WTC11 (cell line): ENCODE measurements at places on chromosomes 5 and 9. TPM values are rescaled to one million over a fixed set of nuclear protein-coding genes. Genes with fewer than 3 reads are reported as not detected.

FOXD4L5 gene
- 0.07 to 0.11 TPM in 2 of 3 replicates, not detected in the other for total RNA-seq

DNA sequence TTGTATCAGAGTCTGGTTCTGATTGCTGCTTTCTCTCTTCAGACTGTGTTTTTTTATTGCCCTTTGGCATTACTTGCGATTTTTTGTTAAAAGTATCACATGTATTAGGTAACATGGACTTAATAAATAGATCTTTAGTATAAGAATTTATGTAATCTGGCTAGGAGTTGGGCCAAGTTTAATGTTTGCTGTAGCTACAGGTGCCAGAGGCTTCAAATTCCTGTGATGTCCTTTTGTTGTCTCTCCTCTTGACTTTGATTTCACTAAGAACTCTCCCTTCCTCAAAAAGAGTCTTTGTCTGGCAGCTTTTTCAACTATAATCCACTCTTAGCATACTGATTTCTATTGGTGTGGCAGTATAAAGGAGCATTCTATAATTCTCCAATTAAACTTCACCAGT, 313.1 kb downstream of the DTWD2 start:
- DNase-seq = no peak

GRCh38 chr9:129761901-129762369, 9.1 kb upstream of the PTGES start:
- DNase-seq = no peak

DNA sequence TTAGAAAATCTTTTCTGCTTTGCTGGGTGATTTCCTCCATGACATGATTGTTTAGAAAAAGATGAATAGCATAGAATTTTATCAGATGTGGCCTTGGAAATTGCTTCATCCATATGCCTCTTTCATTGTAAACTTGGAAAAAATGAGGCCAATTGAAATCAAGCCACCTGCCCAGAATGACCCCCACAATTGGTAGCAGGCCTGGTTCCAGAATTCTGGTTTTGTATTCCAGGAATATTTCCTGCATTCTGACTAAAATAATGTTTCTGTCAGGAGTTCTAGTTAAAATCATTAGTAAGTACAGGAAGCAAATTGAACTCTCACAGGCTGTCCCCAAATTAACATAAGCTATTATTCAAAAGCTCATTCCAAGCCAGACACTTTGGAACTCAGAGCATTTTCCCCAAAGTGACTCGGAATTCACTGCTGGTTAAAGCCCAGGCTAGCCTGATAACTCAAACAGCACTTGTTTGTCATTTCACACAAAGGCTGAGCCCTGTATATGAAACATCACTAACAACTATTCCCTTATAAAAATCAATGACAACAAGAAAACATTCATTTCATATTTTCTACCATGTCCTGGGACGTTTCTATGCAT, 75.1 kb upstream of the ADCY2 start:
- no peak for DNase-seq

DNA sequence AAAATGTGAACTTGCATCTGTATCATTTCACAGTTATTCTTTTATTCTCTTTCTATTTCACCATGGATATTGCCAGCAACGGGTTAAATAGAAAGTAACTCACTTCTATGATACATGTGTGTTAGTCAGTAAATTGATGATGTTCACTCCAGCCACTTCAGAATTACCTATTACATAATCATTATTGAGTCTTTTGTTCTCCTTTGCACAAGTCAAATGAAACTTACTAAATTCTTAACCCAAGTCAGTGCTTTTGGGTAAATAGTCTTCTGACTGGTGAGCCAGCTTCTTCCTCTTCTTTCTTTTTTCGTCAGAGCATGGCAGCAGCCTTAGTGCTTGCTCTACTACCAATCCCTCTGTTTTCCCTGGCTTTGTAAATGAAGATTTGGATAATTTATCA, 344.3 kb downstream of the RAB3C start:
- no peak for DNase-seq

DNA sequence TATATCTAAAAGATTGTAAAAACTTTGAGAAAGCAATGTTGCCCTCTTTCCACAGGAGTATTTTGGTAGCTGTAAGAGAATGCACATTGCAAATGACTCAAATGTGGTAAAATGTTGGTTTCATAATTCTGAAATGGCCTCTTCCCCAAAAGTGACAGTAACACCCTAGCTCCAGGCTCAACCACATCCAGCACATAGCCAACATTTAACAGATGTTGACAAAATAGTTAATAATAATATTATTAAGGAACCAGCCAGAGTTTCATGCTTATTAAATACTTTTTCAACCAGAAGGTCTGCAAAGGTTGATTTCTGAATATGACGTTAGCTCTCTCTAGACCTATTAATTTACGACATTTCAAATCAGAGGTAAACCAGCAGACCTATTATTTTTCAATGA, 1.3 kb downstream of the ANXA1 start:
- no peak for DNase-seq

PCDH1 gene
- total RNA-seq = 105 to 108 TPM (median 108 TPM) in 3 replicates

- DNase-seq = no peak
Measured at GRCh38 chr9:79883073-79883645, 311.4 kb downstream of the TLE4 start.

GRCh38 chr5:38795986-38796741, 49.6 kb upstream of the OSMR start:
- DNase-seq = no peak

GRCh38 chr9:95029720-95030119, 287.8 kb downstream of the FANCC start:
- DNase-seq = no peak

DNA sequence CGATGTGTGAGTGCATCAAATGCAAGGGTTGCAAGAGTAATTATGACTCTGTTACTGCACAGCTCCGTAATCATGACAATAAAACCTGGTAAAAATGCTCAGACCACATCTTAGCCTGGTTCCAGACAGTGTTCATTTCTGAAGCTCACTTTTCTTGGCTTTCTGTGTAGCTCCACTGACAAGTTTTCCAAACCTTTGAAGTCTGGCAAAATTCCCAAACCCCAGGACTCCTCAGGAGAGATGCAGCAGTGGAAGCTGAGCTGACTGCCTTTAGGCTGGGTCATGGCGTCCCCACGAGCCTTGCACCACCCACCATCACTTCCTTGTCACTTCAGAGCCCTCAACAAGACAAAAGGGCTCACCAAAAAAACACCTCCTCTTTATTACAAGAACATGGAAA, 131.6 kb upstream of the TAS2R1 start:
- no peak for DNase-seq

DNA sequence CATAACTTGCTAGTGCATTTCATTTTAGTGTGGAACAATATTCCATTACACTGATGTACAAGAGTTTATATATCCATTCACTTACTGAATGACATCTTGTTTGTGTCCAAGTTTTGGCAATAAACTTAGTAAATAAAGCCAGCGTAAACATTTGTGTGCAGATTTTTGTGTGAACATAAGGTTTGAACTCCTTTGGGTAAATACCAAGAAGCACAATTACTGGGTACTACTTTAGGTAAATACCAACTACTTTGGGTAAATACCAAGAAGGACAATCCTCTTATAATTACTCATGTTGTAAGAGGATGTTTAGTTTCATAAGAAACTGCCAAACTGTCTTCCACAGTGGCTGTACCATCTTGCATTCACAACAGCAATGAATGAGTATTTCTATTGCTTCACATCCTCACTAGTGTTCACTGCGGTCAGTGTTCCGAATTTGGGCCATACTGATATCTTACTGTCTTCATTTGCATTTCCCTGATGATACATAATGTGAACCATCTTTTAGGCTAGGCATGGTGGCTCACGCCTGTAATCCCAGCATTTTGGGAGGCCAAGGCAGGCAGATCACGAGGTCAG, 2.3 kb upstream of the SYK start:
- no peak for DNase-seq

DNA sequence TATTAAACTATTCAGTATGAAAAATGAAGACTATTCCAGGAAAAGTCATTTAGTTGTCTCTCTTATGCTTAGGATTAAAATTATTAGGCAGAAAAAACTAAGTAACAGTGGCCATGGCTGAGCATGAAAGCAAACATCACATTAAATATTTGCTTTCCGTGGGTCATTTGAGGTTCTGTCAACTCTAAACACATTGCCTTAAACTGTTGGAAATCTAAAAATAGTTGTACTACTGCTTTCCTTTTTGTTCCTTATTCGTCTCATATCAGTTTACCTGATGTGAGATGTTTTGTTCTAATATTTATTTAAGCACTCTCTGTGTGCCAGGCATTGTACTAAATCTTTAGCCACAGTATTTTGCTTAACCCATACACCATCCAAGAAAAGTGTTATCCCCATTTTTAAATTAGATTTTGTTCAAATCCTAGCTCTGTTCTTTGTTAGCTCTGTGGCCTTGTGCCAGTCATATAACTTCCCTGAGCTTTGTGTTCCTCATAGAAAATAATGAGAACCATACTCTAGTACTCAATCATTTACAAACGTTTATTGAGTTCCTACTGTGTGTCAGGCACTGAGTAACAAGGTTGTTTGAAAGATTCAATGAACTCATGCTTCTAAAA, 18.7 kb upstream of the ZNF608 start:
- no peak for DNase-seq

DNA sequence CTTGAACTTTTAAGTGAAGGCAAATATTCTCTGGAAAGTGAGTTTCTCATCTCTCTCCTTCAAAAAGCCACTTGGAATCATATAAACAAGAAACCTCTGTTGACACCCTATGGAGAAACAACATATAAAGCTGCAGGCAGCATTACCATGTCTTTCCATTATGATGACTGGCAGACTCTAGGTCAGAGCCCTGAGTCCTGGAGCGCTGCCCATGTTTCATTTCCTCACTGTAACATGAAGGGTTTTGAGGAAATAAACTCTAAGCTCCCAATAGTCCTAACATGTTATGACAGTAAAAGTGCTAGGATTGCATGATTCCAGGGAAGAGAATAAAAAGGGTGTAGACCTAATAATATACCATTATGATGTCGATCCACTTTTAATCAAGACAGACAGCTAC, 220.6 kb downstream of the CTNND2 start:
- no peak for DNase-seq

GFPT2 gene
- 124 to 138 TPM (median 136 TPM) in 3 replicates for total RNA-seq

GRCh38 chr9:129551393-129551973, 69.4 kb downstream of the C9orf50 start:
- no peak for DNase-seq

DNA sequence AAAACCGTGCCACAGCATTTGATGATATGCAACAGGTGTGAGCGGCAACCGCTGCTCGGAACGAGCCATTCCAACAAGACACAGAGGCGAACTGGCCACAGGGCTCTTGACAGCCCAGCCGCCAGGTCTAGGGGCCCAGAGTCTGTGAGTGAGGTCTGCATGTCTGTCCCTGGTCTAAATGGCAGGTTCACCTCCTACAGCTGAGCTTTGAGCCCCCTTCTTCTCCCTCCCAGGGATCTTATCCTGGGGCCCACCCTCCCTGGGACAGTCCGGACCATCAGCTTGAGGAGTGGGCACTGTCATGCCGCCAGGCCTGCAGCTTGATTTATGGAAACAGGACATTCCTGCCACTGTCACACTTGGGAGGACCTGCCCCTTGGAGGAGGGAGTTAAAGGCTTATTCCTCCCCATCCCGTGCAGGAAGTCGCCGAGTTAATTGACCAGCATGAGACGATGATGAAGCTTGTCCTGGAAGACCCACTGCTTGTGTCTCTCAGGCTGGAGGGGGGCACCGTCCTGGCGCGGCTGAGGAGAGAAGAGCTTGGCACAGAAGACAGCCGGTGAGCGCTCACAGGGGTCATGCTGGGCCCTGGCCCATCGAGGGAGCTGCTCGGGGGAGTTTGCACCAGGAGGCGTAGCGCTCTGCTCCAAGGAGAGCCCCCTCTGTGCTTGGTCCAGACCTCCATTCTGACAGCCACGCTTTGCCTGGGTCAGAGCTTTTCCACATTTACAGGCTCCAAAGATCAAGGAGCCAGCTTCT, 35.5 kb upstream of the LRRC14B start:
- no peak for DNase-seq

FOXD4L3 gene
- total RNA-seq = not detected in 3 replicates

SCAMP1 gene
- total RNA-seq = 38.3 to 43.8 TPM (median 39.2 TPM) in 3 replicates
